Hypothalamus (tissue), 51 donors: ENCODE measurements at places on chromosomes 6 and 20.
A peak's percentile ranks its signal among the peaks of the same experiment; 100 is the strongest.

GRCh38 chr6:45609141-45609638 is 231.5 kb upstream of the SUPT3H start:
- DNase-seq: no peak

- no peak for DNase-seq
Measured at GRCh38 chr6:43784049-43784855, 14.2 kb downstream of the VEGFA start.

DNA sequence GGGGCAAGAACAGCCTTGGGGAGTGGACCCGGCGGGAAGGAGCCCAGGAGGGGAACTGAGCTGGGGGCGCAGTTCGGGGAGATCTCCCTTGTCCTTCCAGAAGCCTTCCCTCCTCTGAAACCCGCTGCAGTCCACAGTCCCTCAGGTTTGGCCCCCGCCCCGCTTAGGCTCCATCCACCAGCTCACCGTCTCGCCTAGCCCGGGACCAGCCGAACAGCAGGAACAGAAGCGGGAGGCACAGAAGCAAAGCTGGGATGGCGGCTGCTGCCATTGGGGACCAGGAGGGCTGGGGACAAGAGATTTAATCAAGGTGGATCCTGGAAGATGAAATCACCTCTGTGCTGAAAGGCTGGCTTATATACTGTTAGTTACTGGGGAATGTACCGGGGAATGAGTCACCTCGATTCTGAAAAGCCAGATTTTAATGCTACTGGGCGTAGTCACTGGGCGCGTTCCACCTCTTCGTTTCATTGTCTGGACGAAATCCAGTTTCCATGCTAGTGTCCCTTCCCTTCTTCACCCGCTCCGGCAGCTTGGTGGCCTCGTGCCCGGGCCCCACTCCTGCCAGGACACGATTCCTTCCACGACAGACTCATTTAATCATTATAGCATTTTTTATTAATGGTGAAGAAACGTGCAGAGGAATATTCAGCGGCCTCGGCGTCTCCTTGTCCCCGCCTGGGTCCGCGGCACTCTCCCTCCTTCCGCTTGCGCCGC is at the start of gene RAET1L:
Gene RAET1L (minus strand): TSS at position 332 of the 717 bp plus-strand sequence. CDS start 61 bp downstream, at position 271.
- DNase-seq: no peak

DNA sequence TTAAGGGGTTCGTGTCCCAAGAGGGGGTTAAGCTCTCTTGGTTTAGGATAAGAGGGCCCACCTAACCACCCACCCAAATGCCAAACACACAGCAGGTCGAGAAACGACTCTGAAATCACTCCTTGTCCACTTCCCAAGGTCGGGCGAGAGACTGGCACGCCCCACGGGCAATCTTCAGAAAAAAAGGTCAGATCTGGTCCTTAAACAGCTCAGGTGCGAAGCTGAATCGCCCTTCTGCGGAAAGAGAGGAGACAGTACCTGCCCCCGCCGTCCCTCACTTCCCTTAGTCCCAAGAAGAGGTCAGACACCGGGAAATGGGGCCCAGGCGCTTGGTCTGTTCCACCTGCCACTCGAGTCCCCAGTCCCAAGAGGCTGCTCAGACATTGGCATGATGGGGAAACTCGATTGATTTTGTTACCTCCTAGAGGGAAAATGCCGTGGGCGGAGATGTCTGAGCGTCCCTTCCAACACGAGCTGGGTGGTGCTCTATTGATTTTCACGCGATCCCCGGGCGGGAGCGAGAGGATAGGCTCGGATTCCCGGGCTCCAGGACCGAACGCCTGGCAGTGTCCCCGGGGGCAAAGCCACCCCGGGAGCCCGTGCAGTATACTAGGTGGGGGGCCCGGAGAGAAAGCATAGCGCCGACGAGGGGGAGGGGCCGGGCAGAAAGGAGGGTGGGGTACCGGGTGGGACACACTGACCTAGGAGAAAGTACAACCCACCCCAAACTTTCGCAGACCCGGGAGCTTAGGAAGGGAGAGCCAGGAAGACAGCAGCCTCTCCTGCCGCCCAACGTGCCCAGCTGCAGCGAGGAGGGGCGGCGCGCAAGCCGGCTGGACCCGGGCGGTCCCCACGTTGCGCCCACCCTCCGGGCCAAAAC is 1.1 kb upstream of the SAMD5 start:
- DNase-seq: no peak

GRCh38 chr6:84332139-84333034 is 104.9 kb upstream of the CEP162 start:
- no peak for DNase-seq

DNA sequence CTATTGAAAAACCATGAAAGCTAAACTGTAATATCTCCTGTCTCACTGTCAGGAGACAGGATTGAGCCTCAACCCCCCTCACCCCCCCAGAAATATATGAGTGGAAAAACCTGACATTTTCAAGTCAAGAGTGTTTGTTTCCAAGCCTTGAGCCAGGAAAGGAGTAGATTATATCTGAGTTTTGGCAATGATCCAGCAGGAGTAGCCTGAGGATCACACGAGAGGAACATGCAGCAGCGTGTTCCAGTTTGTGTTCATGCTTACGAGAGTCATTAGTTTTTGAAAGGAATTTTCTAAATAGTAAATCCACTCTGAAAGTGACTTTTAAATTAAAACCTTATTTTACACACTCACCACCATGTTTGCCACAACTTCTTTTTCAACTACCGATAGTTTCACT is 15.8 kb downstream of the IL22RA2 start:
- DNase-seq: no peak

DNA sequence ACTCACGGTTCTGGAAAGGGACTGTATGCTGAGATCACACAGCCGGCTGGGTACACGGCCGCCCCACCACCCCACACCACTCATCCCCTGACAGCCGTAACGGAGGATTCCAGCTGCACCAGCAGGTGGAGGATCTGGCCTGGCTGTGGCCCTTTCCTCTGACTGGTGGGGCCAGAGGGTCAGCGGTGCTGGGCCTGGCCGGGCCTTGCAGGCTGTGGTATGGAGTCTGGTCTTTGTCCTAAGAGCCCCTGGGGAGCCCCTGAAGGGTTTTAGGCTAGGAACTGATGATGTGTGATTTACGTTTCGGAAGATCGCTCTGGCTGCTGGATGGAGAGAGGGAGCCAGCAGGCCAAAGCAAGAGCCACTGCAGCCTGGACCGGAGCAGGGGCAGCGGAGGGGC is 26.6 kb downstream of the NOL4L start:
- no peak for DNase-seq

DNA sequence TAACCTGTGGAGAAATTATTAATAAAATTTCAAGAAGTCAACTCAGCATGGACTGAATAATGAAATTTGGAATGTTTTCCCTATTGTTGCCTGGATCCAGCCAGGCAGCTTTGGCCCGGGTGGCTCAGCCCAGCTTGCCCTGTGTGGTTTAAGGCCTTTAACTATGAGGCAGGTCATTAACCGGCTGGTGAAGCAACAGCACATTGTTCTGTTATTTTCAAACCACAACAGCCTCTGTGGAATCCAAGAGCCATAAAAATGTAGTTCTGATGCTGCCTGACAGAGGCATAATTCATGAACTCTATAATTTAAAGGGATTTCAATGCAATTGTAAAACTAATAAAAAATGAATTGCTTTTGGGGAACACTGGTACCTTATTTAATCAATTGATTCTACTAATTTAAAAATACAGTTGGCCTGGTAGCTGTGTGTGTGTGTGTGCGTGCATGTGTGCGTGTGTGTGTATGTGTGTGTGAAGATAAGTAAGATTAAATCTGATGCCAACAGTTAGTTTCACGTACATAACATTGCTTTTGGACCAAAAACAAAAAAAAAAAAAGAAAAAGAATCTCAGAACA is 117.7 kb downstream of the RPS12 start:
- no peak for DNase-seq

- DNase-seq: no peak
Measured at GRCh38 chr6:13716225-13716954, 4.8 kb upstream of the RANBP9 start.

GRCh38 chr20:61222699-61223098 is 29.4 kb upstream of the CDH4 start:
- DNase-seq: no peak

GRCh38 chr6:112415366-112415765 is 68.2 kb downstream of the RFPL4B start:
- DNase-seq: no peak

DNA sequence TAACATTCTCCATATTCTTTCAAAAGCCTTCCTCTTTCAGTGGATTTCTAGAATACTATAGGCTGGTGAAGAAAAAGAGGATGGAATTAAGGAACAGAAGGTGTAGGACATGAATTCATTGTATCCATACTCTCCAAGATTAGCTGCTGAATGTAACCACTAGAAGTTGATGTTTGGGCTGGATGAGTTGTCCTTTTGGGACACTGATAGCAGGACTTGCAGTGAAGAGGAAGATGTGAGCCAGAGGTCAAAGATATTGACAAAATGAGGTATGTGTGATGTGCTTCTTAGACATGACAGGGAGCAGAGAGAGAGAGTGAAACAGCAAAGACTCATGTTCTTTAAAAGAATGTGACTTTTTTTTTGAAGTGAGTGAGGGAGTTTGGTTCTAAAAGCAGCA is 134.3 kb upstream of the MAN1A1 start:
- DNase-seq: no peak

DNA sequence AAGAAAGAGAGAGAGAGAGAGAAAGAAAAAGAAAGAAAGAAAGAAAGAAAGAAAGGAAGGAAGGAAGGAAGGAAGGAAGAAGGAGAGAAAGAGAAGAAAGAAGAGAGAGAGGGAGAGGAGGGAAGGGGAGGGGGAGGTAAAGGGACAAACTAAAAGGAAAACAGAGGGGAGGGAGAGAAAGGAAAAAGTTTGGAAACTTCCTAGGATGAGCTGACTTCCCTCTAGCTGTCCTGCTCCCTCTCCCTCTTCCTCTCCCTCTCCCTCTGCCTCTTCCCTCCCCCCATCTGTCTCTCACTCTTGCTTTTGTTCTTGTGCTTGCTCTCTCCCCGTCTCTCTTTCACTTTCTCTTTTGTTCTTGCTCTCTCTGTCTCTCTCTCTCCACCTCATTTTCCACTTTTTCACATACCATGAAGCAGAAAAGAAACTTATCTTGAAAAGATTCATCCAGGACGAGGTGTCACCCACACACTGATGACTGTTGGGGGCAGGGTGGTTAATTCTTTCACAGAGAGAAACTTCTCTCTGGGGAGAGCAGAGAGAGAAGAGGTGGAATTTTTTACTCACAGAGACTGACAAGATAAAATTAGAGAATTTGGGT is 56.4 kb upstream of the DUSP22 start:
- DNase-seq: no peak

DNA sequence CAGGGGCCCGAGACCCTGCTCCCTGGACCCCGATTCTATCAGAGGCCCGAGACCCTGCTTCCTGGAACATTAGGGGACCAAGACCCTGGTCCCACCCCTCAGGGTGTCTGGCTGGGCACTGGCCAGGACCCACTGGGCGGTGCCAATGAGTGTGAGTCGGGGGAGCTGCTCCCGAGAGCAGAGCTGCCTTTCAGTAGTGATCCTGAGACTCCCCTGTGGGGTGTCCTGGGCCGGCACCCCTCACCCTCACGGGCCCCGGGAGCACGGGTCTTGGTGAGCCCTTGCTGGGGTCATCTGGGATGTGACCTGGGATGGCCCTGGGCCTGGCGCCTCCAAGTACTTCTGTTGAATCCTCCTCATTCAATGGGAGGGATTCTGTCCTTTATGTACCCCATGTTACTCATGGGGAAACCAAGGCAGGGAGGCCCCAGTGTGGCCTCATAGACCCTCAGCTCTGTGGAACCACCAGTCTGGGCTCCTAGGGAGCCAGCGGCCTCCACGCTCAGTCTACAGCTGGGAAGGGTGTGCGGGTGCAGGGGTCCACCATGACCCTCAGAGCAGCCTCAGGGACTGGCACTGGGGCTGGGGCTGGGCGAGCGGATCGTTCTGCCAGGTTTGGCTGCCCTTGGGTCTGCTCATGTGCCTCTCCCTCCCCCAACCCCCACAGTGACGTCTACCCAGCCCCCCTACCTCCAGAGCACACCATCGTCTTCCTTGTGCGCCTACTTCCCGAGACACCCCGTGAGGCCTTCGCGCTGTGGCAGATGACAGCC is 25.6 kb downstream of the COL20A1 start:
- no peak for DNase-seq

DNA sequence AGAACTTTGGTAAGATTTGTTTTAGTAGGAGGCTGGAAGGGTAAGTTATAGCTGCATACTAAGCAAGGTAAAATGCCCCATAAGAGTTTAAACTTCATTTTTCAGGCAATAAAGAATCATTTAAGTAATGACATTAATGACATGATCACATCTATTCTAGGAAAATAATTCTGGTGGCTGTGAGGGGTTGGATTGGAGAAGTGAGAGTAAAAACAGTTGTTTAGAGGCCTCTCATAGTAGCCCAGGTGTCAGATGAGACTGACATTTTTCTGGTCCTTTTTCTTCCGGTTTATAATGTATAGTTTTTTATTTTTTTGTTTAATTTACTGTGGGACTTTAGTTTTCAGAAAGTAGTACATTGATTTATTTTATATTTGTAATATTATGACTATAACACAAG is 40.8 kb downstream of the ITCH start:
- DNase-seq: no peak

DNA sequence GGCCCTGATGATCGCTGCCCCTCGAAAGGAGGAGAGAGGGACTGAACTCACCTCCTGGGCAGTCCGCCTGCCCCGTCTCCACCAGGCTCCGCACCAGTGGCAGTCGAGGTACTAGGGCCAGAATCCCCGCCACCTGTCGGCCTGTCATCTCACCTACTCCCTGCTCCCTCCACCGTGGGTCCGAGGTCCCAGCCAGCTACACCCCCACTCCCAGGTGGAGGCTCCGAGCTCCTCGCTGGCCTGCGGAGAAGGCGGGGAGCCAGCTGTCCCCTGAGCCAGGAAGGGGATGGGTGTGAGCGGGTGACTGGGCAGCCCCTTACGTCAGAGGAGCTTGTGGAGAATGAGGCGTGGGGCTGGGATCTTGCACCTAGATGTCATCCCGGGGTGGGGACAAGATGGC is 1066.5 kb upstream of the MANEA start:
- DNase-seq: no peak

DNA sequence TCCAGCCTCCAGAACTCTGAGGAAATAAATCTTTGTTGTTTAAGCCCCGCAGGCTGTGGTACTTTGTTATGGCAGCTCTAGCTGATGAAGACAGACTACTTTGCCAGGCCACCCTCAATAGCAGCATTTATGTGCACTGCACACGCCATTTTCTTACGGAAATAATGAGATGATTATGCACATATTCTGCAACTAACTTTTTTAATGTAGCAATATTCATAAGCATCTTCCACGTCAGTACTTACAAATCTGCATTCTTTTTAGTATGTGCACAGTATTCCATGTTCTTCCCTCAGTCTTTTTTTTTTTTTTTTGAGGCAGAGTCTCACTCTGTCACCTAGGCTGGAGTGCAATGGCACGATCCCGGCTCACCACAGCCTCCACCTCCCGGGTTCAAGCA is 46.8 kb upstream of the DSP start:
- no peak for DNase-seq

GRCh38 chr20:35129647-35130069 is 17.5 kb downstream of the EDEM2 start:
- DNase-seq: no peak

- DNase-seq: peak; percentile 92
Measured at GRCh38 chr6:49462927-49463611, at the start of the genes CENPQ and MMUT. Gene CENPQ, plus strand, starts transcription at chr6:49463370. Its CDS starts 6,807 bp downstream, at chr6:49470177. Gene MMUT, minus strand, starts transcription at chr6:49463253. Its CDS starts 3,787 bp downstream, at chr6:49459466.
